ENCODE measurements at places on chromosomes 4 and X.

DNA sequence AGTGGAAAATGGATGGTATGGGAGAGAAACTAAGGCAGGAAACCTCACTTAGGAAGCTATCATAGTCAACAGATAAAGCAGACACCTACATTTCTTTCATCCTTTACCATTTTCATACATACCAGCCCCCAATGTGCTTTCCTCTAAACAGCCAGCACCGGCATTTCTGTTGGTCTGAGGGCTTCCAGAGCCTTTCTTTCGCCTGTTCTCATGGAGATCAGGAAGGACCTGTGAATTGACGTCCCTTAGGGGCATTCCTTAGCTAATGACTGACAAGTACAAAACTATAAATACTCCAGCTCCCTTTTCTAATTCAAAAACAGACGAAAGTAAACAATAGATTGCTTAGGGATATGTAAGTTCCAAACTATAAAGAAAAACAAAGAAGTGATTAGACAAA is 215.5 kb upstream of the CNKSR2 start:
- DNase-seq, result no peak

- DNase-seq, result no peak
Observed at GRCh38 chr4:27096142-27096824, 235.6 kb downstream of the STIM2 start.

DNA sequence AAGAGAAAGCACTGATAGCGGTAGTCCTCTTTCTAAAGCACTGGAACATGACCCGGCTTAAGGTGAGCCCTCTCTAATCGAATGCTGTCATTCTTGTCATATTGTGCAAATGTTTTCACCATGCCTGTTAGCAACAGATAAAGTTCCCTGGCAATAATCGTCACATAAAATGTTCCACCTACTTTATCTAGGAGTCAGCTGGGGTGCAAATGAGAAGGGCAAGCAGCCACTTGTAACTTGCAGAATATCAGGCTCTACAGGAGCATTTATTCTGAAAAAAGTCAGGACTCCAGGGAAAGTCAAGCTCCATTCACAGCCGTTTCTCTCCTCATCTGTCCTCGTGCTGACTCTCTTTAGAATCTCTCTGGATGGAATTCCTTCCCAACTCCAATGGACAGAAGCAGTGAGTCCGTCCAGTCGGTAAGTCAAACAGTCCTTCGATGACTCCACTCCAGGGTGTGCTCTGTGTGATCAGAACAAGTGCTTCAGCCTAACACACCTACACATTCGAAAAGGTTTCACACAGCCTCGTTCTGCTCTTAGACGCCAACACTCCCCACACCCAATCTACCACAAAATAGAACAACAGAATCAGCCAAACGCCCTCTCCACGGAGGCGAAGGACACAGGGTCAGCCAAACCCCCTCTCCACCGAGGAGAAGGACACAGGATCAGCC is 101.7 kb upstream of the FRG1 start:
- no peak for DNase-seq

DNA sequence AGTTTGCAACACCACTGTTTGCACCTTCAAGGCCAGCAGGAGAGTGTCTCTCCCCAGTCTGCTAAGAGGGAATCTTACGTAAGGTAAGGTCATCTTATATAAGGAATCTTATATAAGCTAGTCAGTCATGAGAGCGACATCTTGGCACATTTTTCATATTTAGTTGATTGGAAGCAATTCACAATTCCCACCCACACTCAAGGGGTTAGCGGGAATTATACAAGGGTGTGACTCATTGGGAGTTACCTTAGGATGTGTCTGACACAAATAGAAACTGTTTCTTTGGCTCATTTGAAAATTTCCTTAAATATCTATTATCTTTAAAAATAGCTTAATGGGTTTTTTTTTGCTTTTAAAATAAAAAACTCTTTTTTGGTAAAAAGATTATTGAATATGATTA is 62.1 kb upstream of the GRPR start:
- DNase-seq, result no peak

DNA sequence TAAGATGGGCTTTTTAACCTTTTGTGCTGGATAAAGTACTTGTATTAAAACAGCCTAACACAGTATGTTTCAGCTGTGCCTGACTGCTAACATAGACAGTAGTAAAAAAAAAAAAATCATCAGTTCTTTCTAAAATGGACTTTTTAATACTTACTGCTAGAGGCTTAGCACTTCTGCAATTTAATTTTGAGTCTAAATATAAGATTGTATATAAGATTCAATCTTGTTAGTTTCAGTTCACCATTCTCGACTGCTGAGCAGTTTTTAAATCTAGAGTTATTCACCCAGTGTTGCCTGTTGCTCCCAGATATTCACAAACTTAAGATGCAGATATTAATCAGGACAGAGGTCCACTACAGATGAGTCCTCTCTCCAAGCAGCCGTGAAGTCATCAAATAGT is 6.8 kb downstream of the PLA2G12A start:
- DNase-seq, result no peak
